ENCODE measurements at places on chromosomes 4 and X.

GRCh38 chrX:136586386-136586785, 54.4 kb downstream of the VGLL1 start:
- no peak overlapping the region for H3K4me3 ChIP-seq
- H3K4me1 ChIP-seq, result peaks cover 61% of the 10 kb centered on the region
- peak; percentile 54 for DNase-seq

DNA sequence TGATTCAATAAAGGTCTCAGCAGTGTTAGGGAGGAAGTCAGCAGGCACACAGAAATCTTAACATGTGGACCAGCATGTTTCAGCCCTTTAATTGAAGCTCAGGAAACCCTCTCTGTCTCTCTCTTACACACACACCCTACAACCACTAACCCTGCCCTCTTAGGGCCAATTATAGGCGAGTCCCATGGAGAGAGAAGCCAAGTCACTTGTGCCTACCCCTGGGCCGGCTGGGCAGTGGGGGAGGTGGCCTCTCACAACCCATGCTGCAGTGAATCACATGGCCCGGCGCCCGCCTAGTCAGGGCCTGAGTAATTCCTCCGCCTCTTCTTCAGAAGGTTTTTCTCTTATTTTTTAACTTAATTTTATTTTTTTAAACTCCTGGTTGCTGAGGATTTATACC, 3.7 kb downstream of the FGD1 start:
- H3K27me3 ChIP-seq, result peaks cover 32% of the 10 kb centered on the region
- DNase-seq, result no peak
- H3K4me1 ChIP-seq, result no peaks in the 10 kb centered on the region
- no peak overlapping the region for H3K27ac ChIP-seq

GRCh38 chr4:69713593-69713992, 46.8 kb downstream of the SULT1B1 start:
- H3K36me3 ChIP-seq, result no peaks in the 10 kb centered on the region
- no peaks in the 10 kb centered on the region for H3K27me3 ChIP-seq
- no peak overlapping the region for H3K27ac ChIP-seq
- no peak overlapping the region for H3K4me3 ChIP-seq

GRCh38 chrX:47613082-47613481, 6.6 kb downstream of the SYN1 start:
- no peak overlapping the region for H3K27ac ChIP-seq
- H3K27me3 ChIP-seq, result peaks cover 8% of the 10 kb centered on the region
- H3K4me1 ChIP-seq, result no peaks in the 10 kb centered on the region
- no peak overlapping the region for H3K4me3 ChIP-seq

- no peaks in the 10 kb centered on the region for H3K4me1 ChIP-seq
- no peak overlapping the region for H3K27ac ChIP-seq
- peaks cover 20% of the 10 kb centered on the region for H3K27me3 ChIP-seq
- H3K4me3 ChIP-seq, result no peak overlapping the region
Observed at GRCh38 chr4:8897251-8898167, 25.9 kb upstream of the HMX1 start.

DNA sequence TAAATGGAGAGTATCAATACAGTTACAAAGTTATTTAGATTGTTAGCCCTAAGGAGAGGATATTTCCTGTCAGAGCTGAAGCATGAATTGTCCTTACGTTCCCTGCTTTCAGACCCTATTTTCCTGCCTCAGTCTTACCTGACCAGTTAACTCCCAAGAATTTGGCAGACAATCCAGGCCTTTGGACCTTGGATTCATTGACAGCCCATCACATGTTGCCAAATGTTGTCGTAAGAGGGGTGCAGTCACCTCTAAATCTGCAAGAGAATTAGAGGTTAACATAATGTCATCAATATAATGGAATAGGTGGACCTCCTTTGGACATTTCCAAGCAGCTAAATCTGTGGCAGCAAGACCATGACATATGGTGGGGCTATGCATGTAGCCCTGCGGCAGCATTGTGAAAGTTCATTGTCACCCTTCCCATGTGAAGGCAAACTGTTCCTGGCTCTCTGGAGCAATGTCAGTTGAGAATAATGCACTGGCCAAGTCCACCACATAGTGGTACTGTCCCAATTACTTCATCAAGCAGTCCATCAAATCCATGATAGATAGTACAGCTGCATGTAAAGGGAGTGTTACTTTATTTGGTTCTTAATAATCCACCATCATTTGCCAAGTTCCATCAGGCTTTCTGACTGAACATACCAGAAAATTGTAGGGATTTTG, 1137.0 kb upstream of the POU3F4 start:
- H3K27me3 ChIP-seq, result no peaks in the 10 kb centered on the region
- H3K4me3 ChIP-seq, result no peak overlapping the region
- H3K4me1 ChIP-seq, result no peaks in the 10 kb centered on the region
- H3K36me3 ChIP-seq, result no peaks in the 10 kb centered on the region
- DNase-seq, result no peak

DNA sequence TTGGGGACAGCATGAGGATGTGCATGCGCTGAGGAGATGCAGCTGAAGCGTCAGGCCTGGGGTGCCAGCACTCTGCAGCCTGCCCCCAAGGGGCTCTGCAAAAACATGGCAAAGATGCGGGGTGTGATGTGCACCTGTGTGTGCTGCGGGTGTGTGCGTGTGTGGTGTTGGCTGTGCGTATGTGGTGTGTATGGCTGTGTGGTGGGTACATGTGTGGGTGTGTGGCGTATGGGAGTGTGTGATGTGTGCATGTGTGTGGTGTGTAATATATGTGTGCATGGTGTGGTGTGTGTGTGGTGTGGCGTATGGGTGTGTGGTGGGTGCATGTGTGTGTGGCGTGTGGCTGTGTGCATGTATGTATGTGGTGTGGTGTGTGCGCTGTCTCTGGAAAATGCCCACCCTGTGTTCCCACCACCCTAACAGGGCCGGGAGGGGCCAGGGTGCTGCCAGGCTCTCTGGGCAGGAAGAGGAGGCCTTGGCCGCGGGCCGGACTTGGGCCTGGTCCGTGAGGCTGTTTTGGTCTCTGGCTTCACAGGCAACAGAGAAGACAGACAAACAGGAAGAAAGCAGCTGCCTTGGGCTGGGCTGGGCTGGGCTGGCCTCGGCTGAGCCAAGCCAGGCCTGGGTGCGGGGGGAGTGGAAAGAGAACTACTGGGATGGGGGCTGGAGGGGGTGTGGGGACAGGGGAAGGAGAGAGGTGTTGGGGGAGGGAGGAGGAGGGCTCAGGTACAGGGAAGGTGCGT, 1.1 kb upstream of the AVPR2 start:
- peaks cover 5% of the 10 kb centered on the region for H3K27me3 ChIP-seq
- peaks cover 43% of the 10 kb centered on the region for H3K4me1 ChIP-seq
- no peak for DNase-seq
- H3K36me3 ChIP-seq, result no peaks in the 10 kb centered on the region
- H3K4me3 ChIP-seq, result no peak overlapping the region

DNA sequence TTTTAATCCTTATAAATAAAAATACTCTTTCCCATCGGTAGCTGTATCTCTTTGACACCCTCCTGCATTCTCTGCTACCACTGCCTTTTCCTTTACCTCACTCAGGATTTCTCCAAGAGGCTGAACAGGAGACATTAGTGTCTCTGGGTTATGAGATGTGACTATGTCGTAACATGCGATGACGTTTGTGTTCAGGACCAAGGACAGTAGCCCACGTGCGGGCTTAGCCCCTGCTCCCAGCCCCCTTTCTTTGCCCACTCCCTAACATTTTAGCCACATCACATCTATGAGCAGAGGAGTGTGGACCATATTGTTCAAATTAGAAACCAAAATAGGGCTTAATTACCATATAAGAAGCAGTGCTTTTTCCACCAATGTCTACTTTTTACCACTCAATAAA, 369.3 kb downstream of the FBXW7 start:
- H3K4me3 ChIP-seq, result no peak overlapping the region
- no peaks in the 10 kb centered on the region for H3K36me3 ChIP-seq
- H3K27me3 ChIP-seq, result peaks cover 11% of the 10 kb centered on the region
- no peak overlapping the region for H3K27ac ChIP-seq
- no peaks in the 10 kb centered on the region for H3K4me1 ChIP-seq

DNA sequence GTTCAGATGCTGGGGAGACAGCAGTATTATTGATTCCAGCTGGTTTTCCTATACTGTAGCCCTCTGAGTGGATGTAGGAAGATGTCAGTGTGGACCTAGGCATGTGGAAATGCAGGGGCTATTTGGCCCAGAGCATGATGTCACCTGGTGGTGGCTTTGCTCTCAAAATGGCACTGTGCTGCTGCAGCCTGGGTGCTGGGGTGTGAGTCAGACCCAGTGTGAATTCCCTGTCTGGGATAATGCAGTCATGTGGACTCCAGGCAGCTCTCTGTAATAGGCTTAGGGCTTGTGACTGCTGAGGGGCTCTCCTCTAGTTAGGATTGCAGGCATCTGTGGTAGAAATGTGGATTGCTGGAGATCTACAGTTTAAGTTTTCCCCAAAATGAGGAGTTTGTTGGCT, 70.7 kb downstream of the DCAF8L2 start:
- no peak overlapping the region for H3K27ac ChIP-seq
- H3K36me3 ChIP-seq, result no peaks in the 10 kb centered on the region
- DNase-seq, result no peak
- H3K27me3 ChIP-seq, result no peaks in the 10 kb centered on the region
- H3K4me1 ChIP-seq, result no peaks in the 10 kb centered on the region

GRCh38 chr4:107215222-107215621, 179.1 kb upstream of the DKK2 start:
- H3K36me3 ChIP-seq, result no peaks in the 10 kb centered on the region
- H3K27ac ChIP-seq, result no peak overlapping the region
- H3K4me3 ChIP-seq, result no peak overlapping the region
- H3K4me1 ChIP-seq, result no peaks in the 10 kb centered on the region
- no peaks in the 10 kb centered on the region for H3K27me3 ChIP-seq
- DNase-seq, result no peak

DNA sequence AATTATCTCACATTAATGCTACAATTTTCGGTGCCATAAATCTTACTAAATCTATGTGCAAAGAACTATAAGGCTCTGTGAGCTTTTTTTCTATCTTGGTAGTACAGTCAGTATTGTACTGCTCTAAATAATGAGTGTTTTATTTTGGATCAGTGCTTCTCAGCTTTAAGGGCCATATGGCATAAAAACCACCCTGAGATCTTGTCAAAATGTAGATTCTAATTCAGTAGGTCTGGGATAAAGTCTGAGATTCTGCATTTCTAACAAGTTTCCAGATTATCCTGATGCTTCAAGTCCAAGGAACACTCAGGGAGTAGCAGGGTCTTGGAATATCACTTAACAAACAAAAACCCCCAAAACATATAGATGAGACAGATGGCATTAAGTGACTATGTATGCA, 486.5 kb downstream of the GRXCR1 start:
- no peak overlapping the region for H3K4me3 ChIP-seq
- H3K36me3 ChIP-seq, result no peaks in the 10 kb centered on the region
- no peak for DNase-seq
- no peaks in the 10 kb centered on the region for H3K27me3 ChIP-seq
- no peaks in the 10 kb centered on the region for H3K4me1 ChIP-seq

DNA sequence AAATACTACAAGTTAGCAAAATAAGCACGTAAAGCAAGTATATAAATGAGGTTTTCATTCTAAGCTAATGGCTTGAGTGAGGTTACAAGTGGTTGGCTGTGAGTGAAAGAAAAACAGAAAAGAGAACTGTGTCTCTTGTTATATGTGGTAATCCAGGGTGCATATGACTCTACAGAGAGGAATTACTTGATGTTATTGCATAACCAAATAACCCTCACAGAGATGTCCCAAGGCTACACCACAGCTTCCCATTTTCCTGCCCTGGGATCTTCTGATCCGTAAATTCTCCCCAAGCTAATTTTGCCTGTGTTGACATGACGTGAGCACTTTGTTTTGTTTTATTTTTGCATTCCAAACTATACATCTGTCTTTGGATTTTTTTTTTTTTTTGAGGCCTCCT, 470.0 kb upstream of the INTU start:
- H3K4me1 ChIP-seq, result no peaks in the 10 kb centered on the region
- no peak overlapping the region for H3K27ac ChIP-seq
- no peaks in the 10 kb centered on the region for H3K36me3 ChIP-seq
- H3K27me3 ChIP-seq, result no peaks in the 10 kb centered on the region
- no peak for DNase-seq
- H3K4me3 ChIP-seq, result no peak overlapping the region

DNA sequence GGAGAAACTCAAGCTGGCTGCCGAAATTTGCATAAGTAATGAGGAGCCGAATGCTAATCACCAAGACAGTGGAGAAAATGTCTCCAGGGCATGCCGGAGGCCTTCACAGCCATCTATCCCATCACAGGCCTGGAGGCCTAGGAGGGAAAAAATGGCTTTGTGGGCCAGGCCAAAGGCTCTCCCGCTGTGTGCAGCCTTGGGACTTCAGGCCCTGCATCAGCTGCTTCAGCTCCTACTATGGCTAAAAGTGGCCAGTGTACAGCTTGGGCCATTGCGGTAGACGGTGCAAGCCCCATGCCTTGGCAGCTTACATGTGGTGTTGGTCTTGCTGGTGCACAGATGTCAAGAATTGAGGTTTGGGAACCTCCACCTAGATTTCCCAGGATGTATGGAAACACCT, 162.6 kb upstream of the FAM47A start:
- no peak for DNase-seq
- H3K4me1 ChIP-seq, result no peaks in the 10 kb centered on the region
- no peak overlapping the region for H3K27ac ChIP-seq

DNA sequence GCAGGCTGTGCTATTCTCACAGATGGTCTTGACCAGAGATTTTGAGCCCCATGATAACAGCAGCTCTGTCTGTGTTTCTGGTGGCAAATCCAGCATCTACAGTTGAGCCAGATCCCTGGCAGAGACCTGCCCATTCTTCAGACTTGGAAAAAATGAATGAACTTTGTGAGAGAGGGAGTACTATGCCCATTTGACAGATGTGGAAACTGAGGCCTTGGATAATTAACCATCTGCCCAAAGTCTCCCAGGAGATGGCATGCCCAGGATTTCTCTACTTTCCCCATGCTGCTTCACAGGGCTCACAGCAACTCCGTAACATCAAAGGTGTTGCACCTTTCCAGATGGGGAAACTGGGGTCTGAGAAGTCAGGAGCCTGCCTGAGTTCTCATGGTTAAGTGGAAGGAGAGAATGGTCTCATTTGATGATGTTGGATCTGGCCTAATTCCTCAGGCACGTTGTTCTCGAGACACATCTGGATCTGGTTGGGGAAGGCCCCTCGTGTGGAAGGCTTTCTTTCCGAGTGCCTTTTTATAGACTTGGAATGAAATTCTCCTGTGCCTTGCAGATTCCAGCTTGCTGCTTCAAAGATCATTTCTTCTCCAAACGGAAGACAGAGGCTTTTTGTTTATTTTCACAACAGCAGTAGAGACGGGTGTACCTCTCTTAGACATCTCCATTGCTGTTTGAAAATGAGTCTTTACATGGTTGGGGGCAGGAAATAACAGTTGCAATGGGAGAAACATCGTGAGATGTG, 73.3 kb upstream of the STX18 start:
- H3K27ac ChIP-seq, result no peak overlapping the region
- H3K36me3 ChIP-seq, result no peaks in the 10 kb centered on the region
- H3K4me1 ChIP-seq, result no peaks in the 10 kb centered on the region

DNA sequence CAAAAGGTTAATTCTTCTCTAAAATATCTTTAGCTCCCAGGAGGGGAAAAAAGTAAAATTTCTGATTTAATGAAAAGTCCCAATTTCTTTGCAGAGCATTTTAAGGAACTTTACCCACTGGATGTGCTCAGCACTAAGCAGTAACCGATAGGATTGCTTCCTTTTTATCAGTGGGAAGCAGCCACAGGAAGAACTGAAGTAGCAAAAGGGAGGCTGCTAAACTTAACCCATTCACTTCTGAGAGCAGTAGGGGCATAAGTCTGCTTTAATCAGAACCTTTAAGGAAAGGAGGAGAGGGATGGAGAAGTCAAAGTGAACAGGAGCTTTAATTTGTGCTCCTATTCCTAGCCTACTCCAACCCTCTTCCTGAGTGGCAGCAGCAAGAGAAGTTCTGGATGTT, at the start of gene F8:
TSS of gene F8 (minus strand) at position 139 of the 400 bp plus-strand sequence. CDS start 171 bp downstream, outside the sequence.
- no peaks in the 10 kb centered on the region for H3K36me3 ChIP-seq
- no peak within 1 kb of the TSS for H3K27ac ChIP-seq
- DNase-seq, result no peak
- no peaks in the 10 kb centered on the region for H3K4me1 ChIP-seq
- no peaks in the 10 kb centered on the region for H3K27me3 ChIP-seq
- H3K4me3 ChIP-seq, result no peak within 1 kb of the TSS
